ENCODE measurements at places on chromosomes 4 and X.

GRCh38 chrX:110944311-110944750 lies 148.7 kb upstream of the CHRDL1 start:
- DNase-seq, result no peak

- DNase-seq, result no peak
These were observed 4.2 kb downstream of the UFSP2 start for GRCh38 chr4:185421366-185422124.

GRCh38 chrX:31228415-31228832 lies 156.6 kb upstream of the FTHL17 start:
- no peak for DNase-seq

DNA sequence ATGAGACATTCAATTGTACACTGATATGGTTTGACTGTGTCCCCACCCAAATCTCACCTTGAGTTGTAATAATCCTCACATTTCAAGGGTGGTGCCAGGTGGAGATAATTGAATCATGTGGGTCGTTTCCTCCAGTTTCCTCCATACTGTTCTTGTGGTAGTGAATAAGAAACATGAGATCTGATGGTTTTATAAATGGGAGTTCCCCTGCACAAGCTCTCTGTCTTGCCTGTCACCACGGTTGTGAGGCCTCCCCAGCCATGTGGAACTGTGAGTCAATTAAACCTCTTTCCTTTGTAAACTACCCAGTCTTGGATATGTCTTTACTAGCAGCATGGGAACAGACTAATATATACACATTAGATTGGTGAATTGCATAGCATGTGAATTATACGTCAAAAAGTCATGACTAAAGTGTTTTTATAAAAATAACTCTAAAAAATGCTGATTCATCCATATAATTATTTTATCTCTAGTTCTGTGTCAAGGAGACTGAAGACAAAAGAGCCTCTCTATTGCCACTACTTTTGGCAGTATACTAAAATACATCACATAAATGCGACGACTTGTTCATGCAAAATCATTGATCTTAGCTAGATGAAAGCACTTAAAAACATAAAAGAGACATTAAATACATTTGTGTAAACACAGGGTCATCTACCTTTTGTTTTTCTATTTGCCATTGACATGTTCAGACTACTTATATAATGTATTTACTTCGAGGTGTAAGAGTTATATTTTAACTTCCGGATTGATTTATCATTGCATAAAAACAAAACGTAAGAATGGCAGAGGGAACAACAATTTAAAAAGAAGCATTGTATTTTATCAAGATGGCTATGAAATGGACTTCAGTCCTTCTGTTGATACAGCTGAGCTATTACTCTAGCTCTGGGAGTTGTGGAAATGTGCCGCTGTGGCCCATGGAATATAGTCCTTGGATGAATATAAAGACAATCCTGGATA lies 50.1 kb downstream of the YTHDC1 start:
- no peak for DNase-seq

GRCh38 chr4:76610751-76611547 lies 175.9 kb downstream of the SHROOM3 start:
- no peak for DNase-seq

DNA sequence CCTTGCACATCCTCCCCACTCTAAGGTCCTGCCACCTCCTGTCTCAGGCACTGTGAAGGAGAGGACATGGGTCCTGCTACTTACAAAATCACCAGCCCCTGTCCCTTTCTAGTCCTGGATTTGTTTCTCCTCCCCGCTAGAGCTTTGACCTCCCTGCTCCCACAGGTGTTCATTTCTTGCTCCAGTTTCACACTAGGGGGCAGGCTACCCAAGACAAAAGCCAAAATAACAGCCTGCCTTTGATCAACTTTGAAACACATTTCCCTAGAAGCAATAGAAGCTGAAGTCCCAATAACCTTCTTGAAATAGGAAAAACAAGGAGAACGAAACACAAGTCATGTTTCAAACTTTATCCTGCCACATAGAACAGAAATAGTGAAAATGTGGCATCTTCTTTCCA lies 164.4 kb downstream of the QDPR start:
- no peak for DNase-seq

DNA sequence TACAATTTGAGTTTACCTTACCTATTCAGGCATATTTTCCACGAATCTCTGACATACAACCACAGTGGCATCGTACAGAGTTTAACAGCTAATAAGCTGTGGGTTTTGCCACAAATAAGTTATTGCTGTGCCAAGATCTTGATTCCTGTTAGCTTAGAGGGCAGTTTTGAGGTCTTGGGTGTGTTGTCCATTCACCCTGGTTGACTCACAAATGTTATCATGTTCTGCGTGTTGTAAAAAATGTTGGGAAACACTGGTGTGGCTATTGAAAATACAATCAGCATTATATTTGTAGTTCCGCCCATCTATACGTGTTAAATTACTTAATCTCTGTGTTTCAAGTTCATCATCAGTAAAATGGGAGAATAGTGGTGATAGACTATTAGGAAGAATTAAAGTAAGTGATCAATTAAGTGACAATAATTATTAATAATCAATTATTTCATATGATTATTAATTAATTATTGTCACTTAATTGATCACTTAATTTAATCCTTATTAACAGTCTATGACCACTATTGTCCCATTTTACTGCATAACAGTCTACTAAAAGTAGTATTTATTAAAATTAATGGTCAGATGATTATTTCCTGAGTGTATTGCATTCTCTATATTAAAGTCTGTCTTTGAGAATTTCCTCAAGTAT lies 96.3 kb downstream of the TMA16 start:
- DNase-seq, result no peak

GRCh38 chrX:68533656-68534055 lies 34.8 kb downstream of the YIPF6 start:
- no peak for DNase-seq

DNA sequence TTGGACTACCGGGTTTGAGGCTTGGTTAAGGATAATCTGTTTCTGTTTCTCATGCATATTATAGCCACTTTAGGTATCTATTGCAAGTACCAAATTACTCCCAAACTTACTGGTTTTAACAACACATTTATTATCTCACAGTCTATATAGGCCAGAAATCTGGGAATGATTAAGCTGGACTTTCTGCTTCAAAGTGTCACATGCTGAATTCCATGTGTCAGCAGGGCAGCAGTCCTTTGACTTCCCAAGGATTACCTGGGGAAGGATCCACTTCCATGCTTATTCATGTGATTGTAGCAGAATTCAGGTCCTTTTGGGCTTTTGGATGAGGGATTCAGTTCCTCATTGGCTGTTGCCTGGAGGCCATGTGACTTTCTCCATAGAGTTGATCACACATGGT lies 349.0 kb upstream of the TRAM1L1 start:
- DNase-seq, result no peak

DNA sequence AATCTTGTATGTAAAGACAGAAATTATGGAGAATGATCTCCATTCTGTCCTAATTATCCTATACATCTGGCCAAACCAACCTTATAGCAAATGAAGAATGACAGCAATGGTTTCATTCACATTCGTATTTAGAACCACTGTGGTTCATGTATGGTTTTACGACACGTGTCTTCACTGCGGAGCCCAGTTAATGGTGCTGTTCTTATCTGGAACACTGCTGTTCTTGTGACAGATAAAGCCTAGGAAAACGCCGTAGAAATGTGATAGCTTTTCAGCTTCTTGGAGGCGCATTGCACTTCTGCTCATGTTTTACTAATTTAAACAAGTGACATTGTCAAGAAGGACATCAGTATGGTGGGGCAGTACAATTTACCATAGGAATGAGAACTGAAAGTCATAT lies 2266.4 kb upstream of the TENM3 start:
- DNase-seq, result no peak

- DNase-seq, result no peak
These were observed 576.0 kb upstream of the PABPC4L start for GRCh38 chr4:134777606-134778005.

DNA sequence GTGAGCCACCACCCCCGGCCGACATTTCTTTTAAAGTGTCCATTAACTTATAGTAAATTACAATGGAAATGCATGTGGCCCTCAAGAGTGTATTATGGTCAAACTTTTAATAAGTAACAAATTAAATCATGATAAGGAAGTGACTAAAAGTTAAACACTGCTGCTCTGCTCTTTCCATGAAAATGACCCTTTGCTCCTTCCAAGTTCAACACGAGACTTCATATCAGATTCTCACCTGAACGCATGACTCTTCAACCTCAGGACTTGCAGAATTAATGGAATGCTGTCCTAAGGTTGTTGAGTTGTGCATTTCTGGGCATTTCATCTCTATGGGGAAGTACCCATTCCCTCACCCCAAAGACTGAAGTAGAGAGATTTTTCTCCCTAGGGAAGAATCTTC lies 27.1 kb downstream of the AWAT2 start:
- no peak for DNase-seq

- DNase-seq, result no peak
These were observed 39.6 kb downstream of the DGKK start for GRCh38 chrX:50430917-50431575.

- DNase-seq, result no peak
These were observed 263.3 kb upstream of the MAGEB2 start for GRCh38 chrX:29952016-29952415.

GRCh38 chrX:122856205-122856604 lies 327.9 kb upstream of the GRIA3 start:
- DNase-seq, result no peak

DNA sequence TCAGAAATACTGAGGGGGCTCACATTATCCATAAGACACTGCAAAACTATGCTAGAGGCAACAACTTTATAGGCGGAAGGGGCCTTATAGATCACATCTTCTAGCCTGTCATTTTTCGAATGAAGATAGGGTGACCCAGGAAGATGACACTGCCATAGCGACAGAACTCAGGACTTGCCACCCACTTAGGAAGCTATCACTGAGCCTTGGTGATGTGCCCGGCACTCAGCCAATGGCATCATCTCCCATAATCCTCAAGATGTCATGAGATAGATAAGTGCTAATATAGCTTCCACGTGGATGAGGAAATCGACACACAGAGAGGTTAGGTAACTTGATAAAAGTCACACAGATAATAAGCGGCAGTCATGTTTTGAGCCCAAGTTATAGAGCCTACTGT lies 346.6 kb downstream of the DHX15 start:
- DNase-seq, result no peak

DNA sequence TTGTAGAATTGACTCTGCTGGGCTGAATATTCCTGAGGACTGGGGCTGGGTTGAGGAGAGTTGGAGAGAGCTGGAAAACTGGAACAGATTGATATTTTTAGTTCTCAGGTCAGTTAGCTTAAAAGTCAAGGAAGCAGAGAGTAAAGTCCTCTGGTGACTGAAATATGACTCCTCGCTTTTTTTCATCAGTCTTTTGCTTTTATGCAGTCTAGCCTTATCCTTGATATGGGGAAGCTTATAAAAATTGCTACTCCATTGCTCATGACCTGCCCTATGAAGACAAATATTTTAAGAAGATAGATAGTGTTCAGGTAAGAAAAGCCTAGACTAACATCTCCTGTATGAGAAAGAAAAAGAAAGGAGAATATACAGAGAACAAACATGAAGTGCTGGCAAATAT lies 152.7 kb downstream of the C4orf33 start:
- no peak for DNase-seq

- no peak for DNase-seq
These were observed 4.3 kb downstream of the TMPRSS11E start for GRCh38 chr4:68451246-68452211.

- no peak for DNase-seq
These were observed 32.3 kb downstream of the HERC5 start for GRCh38 chr4:88489100-88489761.

- DNase-seq, result no peak
These were observed 134.3 kb downstream of the GUCY2F start for GRCh38 chrX:109347632-109348031.

DNA sequence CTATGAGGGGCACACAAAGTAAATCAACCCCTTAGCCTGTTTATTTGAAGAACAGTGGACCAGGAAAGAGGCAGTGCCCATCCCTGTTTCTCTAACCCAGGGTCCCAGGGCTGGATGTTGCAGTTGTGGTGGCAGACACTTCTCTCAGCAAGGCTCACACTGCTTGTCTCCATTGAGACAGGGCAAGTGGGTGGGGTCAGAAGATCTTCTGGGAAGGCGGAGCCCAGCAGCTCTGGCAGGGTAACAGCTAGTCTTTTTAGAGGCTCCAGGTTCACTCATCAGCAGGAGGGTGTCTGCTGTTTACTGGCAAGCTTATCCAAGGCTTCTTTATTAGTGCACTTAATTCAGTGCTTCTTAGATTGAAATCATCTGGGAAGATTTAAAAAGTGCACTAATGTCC lies 659.8 kb upstream of the DIPK2B start:
- DNase-seq, result no peak

GRCh38 chr4:148435654-148436406 lies 6.4 kb downstream of the NR3C2 start:
- DNase-seq, result no peak

- DNase-seq, result no peak
These were observed 62.6 kb upstream of the GYPA start for GRCh38 chr4:144203155-144203554.
